NCI-H446 (cell line): ENCODE measurements at places on chromosomes 13 and 19.

DNA sequence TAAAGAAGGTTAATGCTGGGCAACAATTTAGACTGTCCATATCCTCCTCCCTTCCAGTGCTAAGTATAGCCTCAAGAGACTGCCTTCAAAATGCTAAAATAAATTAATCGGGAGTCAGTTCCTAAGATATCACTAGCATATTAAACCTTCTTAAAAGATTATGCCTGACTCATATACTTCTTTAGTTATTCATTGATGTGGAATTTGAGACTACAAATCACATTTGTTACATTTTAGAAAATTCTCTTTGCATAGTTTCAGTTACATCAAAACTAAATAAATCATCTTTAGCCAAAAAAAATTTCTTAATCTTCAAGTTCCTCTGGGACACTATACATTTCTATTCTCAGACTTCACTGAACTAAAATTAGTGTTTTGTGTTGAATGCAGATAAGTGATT, 769.1 kb downstream of the PCDH9 start:
- no peak for DNase-seq

GRCh38 chr19:55041627-55042343, 3.7 kb upstream of the GP6 start:
- no peak for DNase-seq

GRCh38 chr13:50154697-50155096, 139.5 kb downstream of the KCNRG start:
- DNase-seq: no peak

DNA sequence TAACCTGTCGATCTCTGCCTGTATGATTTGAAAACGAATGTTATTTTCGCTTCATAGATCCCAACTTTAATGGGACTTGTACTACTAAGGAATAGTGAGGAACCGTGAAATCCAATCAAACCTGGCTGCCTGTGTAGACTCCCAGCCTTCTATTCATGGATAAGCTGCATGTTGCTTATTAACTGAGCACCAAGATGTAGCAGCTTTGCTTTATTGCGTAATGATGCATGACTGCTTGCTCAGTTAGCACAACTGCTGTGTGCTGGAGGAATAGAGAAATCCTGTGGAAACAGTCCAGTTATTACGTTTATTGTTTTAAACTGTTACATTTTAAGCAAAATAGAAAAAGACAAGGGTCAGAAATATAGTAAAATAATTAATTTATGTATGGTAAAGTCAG, 108.2 kb downstream of the SHISA2 start:
- DNase-seq: no peak

DNA sequence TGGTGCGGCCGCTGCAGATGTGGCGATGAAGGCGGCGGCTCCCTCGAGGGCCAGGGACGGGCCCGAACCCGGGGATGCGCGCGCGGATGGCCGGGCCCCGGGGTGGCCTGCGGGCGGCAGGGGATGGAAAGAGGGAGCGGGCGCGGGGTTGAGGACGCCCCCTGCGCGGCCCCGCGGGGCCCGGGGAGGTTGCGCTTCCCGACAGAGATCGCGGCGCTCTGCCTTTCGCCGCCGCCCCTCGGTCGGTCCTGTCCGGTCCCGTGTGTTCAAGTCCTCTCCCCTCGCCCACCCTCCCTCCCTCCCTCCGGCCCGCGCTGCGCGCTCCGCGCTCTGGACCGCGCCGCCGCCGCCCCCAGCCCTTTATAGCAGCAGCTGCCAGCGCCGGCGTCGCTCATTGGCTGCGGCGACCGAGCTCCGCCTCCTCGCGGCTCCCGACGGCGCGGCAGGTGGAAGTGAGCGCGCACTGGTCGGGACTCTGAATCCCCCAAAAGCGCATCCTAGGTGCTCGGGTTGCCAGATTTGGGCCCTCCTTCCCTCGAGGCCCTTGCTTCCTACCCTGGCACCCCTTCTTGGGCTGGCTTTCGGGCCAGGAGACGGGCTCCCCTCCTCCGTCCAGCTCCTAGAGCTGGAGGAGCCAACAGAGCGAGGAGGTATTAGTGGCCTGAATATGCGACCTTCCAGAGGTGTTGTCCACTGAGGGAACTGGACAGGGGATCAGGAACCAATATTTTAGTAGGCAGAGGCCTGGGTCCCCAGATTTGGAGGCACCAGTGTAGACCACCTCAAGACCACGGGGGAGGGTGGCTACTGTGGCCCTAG, at the start of gene ELAVL3:
TSS of gene ELAVL3 (minus strand) at position 332 of the 819 bp plus-strand sequence. CDS start 438 bp downstream, outside the sequence.
- no peak for DNase-seq
